ENCODE measurements at places on chromosomes 16 and 17.
A peak's percentile ranks its signal among the peaks of the same experiment; 100 is the strongest.

- DNase-seq: peak; percentile 86
Measured at GRCh38 chr17:38869526-38870258, at the start of gene LASP1. Gene LASP1, plus strand, starts transcription at chr17:38870058. Its CDS starts 132 bp downstream, at chr17:38870190.

- no peak for DNase-seq
Measured at GRCh38 chr16:27208081-27208680, 4.9 kb downstream of the KDM8 start.

DNA sequence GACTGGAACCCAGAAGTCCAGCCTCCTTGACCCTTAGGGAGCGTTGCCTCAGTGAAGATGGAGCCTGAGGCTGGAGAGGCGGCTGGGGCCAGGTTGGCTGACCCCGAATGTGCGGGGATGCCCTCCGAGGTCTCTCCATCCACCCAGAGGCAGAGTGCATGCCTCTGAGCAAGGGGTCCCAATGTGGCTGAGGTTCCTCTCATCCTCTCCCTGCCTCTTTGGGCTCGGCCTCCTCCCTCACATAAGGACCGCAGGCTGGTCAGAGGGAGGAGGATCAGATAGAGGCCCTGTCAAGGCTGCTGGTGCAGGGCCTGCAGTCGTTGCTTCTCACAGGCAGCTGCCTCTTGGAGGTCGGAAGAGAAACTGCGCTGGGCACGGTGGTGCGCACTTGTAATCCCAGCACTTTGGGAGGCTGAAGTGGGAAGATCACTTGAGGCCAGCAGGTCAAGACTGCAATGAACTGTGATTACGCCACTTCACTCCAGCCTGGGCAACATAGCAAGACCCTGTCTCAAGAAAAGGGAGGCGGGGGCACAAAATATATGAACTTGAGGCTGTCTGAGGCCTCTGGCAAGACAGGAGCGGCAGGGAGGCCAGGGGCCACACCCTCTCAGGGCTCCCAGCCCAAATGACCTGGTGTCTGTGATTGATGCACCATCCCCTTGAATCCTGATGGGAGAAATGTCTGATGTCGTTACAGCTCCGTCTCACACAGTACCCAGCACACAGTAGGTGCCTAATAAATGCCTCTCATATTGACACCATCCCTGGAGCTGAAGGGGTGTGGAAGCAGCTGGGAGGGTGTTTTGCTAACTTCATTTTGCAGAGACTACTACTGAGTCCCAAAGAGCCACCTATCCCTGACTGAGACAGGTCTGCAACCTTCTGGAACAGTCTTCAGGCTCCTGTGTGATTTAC is 220.1 kb upstream of the GSE1 start:
- DNase-seq: no peak

DNA sequence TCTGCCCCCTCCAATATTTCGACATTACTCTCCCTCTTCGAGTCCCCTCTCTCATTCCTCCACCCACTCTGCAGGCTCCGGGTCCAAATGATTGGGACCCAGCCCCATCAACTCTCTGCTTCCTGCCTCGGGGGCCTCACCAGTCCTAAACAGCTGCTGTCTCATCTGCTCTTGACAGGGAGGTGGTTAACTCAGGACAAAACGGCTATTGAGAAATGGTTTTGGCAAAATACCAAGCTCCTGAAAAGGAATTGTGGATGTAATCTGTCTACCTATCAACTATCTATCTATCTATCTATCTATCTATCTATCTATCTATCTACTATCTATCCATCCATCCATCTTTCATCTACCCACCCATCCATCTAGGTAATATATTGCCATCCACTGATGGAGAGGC is 2.2 kb downstream of the CD300H start:
- no peak for DNase-seq

DNA sequence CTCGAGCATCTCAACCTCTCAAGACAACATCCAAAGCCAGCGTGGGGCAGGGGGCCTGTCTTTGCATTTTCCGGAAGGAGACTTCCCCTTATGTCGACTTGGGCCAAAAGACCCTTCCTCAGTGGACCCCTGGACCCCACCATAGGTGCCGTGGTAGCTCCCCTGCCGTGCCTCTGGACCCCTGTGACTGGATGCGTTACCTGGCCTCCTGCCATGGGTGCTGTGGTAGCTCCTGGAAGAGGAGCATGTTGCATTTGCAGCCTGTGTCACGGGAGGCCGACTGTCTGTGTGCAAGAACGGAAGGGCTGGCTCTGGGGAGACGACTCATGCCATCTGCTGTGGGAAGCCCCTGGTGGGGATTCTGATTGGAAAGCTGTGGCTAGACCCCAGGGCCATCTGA is 130.1 kb downstream of the FOXL1 start:
- DNase-seq: no peak

GRCh38 chr16:67999985-68000384 is 701 bp upstream of the DPEP2 start:
- no peak for DNase-seq

- no peak for DNase-seq
Measured at GRCh38 chr17:82247856-82248671, 19.2 kb downstream of the SLC16A3 start.

- no peak for DNase-seq
Measured at GRCh38 chr17:69696650-69697049, 282.2 kb downstream of the MAP2K6 start.

DNA sequence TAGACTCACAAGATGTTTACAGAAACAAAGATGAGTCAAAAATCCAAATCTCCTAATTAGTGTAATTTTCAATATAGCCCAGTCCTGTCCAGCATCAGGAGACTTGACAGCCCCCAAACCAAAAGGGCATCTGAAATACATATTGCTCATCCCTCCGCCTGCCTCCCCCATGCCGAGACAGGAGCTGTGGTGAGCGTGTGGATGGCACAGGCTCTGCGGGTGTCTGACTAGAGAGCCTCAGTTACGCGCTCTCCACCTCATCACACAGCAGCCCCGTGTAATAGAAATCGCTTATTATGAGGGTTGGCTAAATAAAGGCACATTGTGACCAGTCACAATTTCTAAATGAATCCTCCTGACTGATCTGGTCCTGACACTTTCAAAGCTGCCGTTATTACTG is 43.1 kb upstream of the CBLN1 start:
- DNase-seq: no peak
